ENCODE measurements at places on chromosomes 3 and 15.

DNA sequence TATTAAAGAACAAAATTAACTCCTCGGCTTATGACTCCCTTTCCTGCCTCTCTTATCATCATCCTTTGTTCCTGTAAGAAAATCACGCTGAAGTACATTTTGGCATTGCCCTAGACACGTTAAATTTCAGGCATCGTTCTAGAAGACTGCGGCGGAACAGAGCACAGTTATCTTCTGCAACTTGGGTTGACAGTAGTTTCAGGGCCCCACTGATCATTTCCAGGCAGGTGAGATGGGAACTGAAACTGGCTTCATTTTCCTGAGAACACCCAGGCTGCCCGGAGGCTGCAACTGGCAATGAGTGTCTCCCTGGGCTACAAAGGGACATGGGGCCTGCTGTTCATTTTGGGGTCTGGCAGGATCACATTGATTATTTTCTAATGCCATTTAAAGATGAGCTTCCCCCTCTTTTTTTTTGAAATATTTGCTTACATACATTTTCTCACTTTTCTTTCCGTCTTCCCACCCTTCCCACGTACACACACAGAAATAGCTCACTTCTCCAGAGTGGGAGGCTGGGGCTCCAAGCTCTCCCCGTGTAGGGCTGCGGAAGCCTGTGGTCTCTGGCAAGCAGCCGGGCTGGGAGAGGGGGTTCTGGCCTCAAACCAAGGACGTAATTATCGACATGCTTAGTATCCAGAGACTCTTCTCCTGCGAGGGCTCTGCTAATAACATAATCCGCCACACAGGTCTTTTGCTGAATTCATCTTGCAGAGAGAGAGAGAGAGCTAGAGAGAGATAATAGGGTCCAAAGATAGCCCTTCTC lies 267.4 kb downstream of the ABHD5 start:
- no peak for DNase-seq

DNA sequence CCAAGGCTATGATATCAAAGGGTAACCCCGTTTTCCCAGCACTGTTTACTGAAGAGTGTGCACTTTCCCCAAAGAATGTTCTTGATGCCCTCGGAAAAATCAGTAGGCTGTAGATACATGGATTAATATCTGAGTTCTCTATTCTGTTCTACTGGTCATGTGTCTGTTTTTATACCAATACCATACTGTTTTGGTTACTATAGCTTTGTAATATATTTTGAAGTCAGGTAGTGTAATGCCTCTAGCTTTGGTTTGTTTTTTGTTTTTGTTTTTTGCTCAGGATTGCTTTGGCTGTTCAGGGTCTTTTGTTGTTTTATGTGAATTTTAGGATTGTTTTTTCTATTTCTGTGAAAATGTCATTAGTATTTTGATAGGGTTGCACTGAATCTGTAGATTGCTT lies 95.1 kb downstream of the PLD1 start:
- no peak for DNase-seq

DNA sequence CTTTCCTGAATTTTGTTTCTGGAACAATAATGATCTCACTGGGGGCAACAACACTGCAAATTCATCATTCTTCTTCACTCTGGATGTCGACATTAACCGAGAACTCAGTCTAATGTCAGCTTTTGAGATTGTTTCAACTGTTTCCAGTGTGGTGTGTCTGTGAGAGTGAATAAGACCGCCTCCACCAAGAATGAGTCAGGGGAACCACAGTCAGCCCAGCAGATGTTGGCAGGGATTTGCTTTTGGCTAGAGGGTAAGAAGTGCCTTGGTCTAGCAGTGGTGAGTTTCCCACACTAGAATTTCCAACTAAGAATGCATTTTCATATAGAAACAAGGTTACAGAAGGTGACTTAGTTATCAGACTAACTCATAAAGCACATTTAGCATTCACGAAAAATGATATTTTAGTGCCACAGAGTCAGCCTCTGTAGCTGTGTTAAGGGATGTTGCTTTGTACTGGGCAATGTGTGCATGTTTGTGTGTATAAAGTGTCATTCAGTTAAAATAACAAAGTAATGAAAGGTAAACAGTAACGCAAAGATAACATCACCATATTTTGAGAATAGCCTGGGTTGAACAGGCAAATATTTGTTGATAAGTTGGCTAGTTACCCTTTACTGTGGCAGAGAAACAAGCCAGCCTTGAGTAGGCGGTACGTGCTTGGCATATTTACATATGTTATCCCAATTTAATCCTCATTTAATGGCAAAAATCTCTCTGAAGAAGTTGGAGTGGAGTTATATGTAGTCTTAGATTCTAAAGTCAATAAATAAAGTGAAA lies 33.8 kb downstream of the DRD3 start:
- no peak for DNase-seq

DNA sequence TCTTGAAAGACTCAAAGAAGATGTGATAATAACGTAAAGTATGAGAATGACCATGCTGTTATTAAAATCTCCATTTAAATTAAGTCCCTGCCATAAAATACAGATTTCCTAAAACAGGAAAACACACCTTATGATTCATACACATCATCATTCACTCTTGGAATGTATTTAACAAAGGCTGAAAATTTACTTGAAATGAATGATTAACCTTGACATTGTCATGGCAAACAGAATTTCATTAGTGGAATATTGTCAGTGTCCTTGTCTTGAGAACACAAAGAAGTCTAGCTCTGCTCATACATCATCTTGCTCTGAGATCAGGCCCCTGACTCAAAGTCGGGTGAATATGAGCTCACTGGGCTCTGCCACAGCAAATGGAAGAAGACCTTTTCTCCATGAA lies 313.9 kb downstream of the FGF12 start:
- no peak for DNase-seq

DNA sequence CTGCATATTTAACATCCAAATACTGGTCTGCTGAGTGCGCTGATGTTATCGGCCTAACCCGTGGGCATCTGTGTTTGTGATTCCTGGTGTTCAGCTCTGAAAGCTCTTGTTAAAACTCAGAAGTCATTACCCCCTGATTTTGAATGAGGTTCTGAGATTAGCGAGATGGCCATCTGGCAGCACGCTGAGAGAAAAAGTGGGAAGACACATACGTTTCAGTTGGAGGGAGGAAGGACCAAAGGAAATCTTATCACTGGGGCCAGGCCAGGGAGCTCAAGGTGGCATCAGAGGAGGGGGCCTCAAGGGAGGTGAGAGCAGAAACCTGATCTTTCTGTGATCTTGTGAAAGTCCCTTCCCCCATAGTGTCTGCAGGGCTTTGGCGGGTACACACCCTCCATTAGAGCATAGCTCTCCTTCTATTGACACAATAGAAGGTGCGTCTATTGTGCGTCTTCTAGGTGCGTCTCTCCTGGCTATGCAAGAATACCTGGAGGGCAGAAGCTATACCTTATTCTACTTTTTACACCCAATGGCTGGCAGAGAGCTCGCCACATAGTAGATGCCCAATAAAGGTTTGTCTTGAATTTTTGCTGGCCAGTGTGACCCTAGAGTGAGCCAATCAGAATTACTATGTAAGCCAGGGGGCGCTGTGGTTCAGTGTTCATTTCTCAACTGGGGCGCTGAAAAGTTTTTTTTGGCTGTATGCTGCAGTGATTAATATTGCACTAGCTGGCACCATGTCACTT lies 182.4 kb downstream of the SHQ1 start:
- DNase-seq: no peak

DNA sequence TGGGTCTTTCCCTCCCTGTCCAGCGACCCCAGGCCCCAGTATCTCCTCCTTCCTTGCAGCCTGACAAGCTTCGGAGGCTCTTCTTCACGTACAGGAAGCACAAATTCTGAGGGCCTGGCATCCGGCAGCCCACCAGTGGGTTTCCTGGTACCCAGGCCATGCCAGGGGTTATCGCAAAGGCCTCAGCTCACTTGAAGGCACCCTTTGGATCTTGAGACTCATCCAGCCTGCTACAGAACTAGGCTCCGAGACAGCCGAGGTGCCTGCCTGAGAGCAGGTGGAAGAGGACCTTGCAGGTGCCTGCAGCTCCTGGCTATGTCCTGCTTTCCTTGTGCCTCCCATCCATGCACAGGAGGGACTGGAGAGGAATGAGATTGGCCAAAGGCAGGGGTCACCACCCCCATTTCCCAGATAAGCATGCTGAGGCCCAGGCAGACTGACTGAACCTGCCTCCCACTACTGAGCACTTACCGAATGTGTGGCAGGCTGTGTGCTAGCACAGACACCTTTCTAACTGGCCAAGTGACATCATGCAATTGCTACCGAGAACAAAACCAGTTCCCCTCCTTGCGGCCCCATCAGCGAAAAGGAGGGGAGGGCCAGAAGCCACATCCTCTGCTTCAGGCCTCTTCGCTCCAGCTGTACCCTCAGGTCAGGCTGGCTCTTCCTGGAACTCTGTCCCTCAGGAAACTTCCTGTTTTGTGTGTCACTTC lies 11.2 kb downstream of the SH2D7 start:
- no peak for DNase-seq

DNA sequence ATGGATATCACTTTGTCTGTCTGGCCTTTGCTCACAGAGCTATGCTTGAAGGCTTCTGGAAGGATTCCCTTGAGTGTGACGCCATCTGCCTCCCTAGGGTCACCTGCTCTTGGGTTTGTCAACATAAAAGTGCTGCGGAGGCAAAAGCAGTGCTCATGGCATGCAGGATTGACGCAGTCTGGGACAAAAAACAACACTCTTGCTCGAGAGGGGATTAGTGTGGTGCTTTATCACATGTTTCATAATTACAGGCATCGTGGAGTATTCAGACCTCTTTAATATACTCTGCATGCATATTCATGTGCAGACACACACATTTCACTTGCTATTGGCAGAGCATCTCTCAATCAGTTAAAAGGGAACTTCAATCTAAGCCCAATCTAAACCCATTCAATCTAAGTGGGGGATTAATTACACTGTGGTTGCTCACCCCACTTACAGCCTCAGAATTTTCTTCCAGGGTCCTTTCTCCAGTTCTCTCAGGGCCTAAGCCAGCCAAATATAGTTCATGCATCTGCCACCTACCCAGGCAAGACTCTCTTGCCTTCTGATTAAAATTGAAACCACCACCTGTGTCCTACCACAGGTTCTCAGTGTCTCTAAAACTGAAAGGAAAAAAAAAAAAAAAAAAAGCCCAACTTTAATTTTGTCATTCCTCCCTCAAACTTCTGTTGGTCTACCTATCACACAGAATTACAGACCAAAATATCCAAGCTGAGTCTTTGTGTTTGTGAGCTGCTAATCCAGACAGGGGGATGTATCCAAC lies 75.6 kb downstream of the BFSP2 start:
- no peak for DNase-seq

DNA sequence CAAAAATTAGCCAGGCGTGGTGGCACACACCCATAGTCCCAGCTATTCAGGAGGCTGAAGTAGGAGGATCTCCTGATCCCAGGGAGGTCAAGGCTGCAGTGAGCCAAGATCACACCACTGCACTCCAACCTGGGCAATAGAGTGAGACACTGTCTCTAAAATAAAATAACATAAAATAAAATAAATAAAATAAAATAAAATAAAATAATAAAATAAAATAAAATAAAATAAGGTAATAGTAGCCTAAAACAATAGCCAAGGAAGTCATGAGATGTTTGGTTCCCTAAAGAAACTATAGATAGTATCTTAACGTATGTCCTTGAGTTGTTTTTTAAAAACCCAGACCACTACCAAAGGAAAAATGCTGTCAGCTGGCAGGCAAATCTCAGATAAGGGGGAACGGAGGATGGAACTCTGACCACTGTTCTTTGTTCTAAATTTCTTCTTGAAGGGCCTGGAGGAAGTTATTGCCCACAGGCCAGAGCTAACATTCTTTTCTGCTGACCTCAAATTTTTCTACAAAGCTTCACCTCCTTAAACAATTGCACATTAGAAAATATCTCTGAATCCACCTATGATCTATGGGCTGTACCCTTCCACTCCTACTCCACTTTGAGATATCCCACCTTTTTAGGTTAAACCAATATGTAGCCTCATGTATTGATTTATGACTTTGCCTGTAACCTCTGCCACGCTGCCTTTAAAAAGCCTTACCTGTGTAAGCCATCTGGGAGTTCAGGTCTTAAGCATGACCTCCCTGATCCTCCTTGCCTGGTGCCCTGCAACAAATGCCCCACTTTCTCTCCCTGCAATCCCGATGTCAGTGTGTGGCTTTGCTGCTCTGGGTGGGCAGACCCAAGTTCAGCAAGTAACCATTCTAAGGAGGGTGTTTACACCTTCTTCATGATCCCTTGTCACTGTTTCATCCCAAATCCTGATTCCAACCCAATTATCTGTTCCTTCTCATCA lies 126.2 kb upstream of the BHLHE40 start:
- DNase-seq: no peak

DNA sequence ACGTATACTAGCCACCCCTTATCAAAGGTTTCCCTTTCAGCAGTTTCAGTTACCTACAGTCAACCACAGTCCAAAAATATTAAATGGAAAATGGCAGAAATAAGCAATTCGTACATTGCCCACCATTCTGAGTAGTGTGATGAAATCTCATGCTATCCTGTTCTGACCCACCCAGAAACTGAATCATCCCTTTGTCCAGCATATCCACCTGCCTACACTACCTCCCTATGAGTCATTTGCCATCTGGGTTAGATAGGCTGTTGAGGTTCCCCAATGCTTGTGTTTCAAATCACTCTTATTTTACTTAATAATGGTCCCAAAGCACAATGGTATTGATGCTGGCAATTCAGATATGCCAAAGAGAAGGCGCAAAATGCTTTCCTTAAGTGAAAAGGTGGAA lies 15.3 kb upstream of the PHC3 start:
- no peak for DNase-seq

DNA sequence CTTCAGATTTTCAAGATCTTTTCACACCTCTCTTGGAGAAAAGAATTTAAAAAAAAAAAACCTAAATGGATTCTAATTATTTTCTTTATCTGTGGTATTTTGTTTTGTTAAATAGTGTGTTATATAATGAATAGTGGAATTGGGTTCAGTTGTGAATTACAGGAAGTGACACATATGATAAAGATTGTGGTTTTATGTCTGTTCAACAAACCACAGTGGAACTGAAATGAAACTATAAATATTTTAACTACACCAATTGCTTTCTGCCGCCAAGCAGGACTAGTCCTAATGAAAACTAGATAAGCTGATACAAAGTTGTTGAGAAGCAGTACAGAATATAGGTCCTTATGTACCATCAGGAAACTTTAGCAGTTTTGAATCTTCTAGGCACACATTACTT lies 121.6 kb downstream of the UBE2E2 start:
- no peak for DNase-seq

GRCh38 chr3:38521391-38521987 lies 25.3 kb downstream of the EXOG start:
- DNase-seq: no peak

DNA sequence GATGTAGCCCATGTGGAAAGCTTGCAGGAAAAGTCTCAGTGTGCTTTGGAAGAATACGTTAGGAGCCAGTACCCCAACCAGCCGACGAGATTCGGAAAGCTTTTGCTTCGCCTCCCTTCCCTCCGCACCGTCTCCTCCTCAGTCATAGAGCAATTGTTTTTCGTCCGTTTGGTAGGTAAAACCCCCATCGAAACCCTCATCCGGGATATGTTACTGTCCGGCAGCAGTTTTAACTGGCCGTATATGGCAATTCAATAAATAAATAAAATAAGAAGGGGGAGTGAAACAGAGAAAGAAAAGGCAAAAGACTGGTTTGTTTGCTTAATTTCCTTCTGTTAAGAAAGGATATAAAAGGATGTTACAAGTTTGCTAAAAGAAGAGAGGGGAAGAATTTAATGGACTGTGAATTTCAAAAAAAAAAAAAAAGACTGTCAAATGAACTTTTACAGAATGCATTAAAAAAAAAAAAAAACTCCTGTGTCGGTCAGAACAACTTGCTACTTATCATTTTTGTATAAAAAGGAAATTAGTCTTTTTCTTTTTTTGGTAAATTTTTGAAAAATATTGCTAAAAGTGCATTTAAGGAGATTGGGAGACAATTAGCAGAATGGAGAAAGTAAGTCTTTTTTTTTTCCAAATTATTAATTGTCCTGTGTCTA lies 7.0 kb downstream of the NR2F2 start:
- DNase-seq: no peak
